Natural killer cell treated with Interleukin-12 subunit alpha and Interleukin-12 subunit beta and Interleukin-15 and Interleukin-18, amount 100 ng/mL, for 72 hours (primary cell): ENCODE measurements at places on chromosomes 1 and 21.

DNA sequence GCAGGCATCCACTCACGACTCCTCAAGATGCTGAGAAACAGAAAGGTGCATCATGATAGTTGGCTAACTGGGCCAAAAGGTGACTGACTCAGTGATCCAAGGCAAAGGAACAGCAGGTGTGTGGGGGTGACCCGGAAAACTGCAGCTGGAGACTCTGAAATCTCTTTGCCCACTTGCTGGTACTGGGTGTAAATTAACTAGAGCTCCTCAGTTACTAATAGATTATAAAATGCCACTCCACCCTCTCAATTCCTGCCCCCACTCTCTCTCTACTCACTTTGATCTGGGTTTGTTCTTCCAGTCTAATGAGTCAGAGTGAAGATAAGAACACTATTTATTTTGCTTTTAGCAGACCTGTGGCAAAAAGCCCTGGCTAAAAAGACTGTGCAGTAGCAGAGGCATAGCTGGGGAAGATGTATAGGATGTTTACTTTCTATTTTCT lies 7.2 kb upstream of the PIGC start:
- no peak for DNase-seq

- no peak for DNase-seq
Measured at GRCh38 chr21:39110431-39110830, 72.8 kb downstream of the PSMG1 start.

- no peak for DNase-seq
Measured at GRCh38 chr1:164846731-164847691, 288.0 kb downstream of the PBX1 start.

DNA sequence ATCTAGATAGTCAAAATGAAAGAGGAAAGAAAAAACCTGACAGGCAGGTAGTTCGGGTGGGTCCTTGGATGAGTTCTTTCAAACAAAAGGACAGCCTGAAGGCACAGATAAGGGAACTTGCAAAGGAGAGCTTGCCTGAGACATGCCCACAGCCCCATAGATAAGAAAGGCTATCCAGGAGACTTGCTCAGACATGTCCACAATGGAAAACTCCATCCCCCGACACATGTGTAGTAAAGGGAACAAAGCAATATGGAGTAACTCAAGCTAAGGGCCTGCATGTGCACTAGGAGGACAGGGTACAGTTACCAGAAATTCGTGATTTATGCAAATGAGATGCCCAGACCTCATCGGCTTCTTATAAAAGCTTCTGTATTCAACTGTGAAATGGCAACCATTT lies 281.5 kb downstream of the NEGR1 start:
- no peak for DNase-seq

- DNase-seq = no peak
Measured at GRCh38 chr1:172976222-172977041, 74.3 kb downstream of the TNFSF18 start.

DNA sequence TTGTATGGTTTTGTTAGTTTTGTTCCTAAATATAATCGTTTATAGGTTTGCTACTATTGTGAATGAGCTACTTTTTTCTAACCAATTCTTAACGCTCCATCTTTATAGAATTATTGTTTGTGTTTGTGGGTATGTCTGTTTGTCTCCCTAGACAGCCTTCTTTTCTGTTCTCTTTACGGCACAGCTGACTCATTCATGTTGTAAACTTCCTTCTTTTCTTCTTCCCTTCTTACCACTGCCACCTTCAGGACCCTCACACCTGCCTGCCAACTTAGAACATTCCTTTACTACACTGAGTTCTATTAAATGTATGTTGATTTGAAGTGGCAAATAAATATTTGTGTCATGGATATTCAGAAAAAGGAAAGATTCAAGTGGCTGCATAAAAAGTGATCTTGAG lies 29.1 kb downstream of the AK5 start:
- DNase-seq = no peak

DNA sequence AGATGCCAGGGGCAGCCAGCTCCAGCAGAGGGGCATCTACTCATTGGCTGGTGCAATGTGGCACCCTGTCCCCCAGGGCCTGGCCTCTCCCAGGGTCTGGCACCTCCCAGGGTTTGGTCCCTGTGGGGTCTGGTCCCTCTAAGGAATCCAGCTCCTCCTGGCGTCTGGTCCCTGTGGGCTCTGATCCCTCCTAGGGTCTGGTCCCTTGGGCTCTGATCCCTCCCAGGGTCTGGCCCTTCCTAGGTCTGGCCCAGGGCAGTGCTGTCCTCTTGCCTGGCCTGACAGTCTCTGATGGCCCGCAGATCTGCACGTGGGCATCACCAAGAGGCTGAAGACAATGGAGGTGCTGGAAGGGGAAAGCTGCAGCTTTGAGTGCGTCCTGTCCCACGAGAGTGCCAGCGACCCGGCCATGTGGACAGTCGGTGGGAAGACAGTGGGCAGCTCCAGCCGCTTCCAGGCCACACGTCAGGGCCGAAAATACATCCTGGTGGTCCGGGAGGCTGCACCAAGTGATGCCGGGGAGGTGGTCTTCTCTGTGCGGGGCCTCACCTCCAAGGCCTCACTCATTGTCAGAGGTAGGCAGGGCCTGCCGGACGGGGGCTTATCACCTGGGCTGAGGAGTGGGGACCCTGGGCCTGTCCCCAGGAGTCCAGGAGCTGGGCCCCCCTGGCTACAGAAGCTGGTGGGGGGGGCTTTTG lies 73.9 kb downstream of the OBSCN start:
- DNase-seq = peak; percentile 60

GRCh38 chr1:214427871-214428277 lies 123.5 kb downstream of the PTPN14 start:
- DNase-seq = peak; percentile 87

DNA sequence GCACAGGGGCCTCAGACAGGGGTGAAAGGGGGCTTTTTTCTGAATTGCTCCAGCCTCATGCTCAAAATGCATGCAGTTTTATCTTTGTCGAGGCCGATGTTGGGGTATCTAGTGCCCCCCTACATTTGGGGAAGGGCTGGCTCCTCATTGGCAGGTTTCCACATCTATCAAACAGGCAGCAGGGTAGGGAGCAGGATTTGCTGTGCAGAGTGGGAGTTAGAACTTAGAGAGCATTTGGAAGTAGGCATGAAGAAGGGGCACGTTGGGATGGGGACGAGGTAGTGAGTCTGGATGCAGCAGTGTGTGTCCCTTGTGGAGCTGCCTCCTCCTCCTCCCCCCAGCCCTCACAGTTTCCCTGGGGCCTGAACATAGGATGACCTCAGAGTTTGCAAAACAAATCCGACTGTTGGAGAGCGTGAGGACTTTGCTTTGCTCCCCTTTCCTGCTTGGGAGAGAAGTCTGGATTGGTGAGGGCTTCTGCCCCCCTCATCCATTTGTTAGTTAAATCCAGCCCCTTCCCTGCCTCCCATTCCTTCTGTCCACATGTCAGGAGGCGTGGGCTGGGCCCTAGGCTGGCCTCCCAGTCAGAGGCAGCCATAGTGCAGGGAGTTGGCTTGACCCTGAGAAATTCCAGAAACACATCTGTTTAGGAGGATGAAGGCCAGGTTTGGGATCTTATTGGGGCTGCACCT lies 36.9 kb upstream of the GPR37L1 start:
- no peak for DNase-seq

- DNase-seq = no peak
Measured at GRCh38 chr1:91548376-91549040, 47.9 kb downstream of the CDC7 start.
